ENCODE measurements at places on chromosomes 2 and 18. TPM values are rescaled to one million over a fixed set of nuclear protein-coding genes. Genes with fewer than 3 reads are reported as not detected.

GRCh38 chr2:95292623-95293260 lies 4.4 kb upstream of the KCNIP3 start:
- DNase-seq: no peak

DNA sequence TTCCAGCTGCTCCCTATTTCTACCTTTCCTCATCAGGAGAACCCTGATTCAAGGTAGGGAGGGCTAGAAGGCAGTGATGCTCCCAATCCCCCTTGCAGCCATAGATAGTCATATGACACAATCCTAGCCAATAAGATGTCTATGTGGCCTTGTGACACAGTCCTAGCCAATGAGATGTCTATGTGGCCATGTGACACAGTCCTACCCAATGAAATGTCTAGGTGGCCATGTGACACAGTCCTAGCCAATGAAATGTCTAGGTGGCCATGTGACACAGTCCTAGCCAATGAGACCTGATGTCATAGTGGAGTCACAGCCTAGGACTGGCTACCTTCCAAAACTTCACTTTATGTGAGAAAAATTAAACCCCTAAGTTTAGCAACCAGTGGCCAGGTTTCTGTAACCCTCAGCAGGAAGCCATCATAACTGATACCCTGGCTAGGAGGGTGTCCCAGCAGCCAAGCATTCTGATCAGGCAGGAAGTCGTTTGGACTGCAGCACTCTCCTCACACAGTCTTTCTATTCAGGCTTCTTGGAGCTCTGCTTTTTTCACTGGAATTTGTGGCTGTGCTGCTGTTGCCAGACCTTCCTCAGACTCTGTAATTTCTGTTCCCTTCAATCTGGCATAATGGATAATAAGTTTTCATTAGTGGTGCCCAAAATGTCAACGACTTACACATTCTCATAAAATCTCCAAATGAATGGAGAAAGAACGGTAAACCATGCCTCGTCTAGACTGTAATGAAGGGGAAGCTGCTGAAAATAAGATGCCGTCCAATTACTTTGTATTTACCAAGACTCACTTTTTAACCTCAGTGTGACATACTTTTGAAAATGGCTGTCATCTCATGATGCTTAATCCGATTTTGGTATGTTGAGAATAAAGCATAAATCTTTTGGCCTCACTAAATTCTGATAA lies 165.0 kb upstream of the NCKAP5 start:
- DNase-seq: no peak

DNA sequence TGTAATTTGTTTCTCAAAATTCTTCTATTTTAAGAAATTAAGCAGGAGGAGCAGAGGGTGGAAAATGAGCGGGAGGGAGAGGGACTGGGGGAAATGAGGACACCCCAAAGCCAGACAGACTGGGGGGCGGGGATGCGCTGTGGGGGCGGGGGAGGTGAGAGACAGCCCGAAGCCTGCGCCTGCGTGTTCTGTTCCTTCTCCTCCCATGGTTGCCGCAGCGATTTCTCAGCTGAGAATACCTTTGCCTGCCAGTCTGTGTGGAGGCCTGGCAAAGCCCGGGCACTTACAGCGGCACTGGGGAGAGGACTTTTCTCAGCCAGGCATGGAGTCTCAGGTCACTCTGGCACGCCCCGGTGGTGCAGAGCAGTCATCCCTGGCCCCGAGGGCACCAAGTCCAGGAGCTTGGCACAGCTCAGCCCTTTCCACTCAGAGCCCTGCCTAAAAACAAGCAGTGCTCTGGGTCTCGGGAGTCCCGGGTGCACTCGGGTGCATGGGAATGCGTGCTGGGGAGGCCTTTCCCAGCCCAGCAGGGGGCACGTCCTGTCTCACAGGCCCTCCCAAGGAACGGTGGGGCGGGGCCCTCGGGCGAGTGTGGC lies 289.3 kb upstream of the HS6ST1 start:
- no peak for DNase-seq

DNA sequence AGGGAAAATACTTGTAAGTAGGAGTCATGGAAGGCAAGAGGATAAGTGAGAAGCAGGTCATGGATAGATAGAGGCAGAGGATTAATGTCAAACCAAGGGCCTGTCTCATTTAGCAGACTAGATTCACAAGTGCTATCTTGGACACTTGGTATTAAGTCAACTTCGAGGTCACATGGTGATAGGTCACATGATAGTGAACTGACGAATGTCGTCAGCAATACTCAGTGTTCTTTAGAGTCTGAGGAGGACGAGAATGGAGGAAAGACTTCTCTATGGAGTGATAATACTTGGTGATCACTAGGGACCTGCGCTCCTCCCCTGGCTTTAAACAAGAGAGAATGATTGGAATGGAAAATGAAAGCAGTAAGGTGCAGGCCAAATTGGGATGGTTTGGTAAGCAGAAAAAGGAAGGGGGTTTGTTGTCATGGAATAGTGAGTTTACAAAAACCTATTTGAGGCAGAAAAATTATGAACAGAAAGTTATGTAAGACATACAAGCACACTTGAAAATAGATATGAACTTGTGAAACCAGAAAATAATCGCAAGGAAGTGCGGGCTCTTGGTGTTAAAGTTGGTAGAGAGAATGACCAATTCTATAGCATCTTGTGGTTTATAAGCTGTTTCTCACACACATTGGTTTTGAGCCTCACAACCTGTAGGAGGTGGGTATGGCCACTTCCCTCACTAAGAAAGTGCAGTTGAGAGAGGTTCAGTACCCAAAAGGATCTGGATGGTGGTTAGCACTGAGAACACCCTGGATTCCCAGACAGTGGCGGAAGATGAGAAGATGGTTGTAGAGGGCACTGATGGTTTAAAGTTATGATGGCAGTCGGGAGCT lies 141.5 kb downstream of the WDSUB1 start:
- no peak for DNase-seq

Gene IL1RN
- 0.49 TPM for polyA plus RNA-seq

Gene DOK6
- polyA plus RNA-seq: 3.5 TPM

Gene PMAIP1
- polyA plus RNA-seq: 53.9 TPM

All from forelimb muscle (tissue), 1 donor.